NCI-H2171 treated with DMSO at 0.1 percent for 48 hours (cell line): ENCODE measurements at places on chromosomes 12 and 14.

- no peak for DNase-seq
Observed at GRCh38 chr14:93086441-93087055, 29.2 kb downstream of the ITPK1 start.

- DNase-seq = no peak
Observed at GRCh38 chr14:97945631-97946030, 1148.4 kb downstream of the VRK1 start.

DNA sequence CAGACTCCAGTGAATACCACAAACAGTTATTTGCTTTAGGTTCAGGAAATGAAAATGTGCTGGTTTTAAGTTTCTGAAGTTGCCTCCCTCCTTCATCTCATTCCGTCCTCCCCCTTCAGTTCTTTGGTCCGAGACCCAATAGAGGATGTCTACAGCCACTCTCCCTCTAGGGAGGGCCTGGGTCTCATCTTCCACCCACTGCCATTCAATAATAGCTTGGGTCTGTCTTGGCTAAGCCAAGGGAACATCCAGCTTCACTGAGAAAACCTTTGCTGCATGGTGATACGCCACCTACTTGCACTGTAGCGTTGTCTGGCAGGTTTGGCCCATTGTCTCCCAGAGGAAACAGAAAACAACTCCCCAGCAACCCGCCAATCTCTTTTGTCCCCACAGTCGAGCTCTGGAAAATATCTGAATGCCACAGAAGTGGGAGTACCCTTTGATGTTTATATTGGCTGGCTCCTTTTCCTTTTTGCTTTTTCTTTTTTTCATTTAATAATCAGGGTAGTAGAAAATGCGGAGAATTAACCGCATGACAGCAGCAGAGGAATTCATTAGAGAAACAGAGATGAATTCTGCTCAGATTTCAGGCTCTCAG lies 380.1 kb downstream of the RAD51B start:
- no peak for DNase-seq

GRCh38 chr12:30788754-30789153 lies 34.0 kb upstream of the CAPRIN2 start:
- DNase-seq = no peak

- no peak for DNase-seq
Observed at GRCh38 chr14:68405961-68406360, 386.9 kb downstream of the ZFP36L1 start.

DNA sequence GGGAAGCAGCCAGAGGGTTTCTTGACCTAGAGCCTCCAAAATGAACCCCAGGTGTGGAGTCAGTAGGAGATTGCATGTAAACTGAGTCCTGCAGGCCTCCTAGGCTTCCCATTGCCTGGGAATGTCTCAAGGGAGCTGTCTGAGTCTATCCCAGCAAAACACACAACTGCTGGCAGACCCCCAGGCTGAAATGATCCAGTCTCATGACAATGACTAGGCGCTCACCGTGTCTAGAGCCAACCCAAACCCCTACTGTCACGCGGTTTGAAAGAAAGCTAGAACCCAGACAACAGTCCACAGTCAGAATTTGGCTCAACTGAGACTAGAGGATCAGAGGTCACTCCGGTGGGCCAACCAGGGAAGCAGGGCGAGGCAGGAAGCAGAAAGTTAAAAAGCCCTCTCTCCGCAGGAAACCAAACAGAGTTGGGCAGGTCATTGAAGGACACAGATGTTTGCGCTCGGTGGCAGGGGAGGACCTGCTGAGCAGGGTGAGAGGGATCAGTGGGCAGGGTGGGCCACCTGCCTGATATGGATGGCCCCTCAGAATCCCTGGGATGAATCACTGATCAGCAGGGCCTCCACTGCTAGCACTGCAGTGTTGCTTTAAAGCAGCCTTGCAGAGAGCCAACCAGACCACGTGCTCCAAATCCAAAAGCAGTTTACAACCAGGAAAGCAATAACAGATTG lies 23.8 kb downstream of the ACTN1 start:
- DNase-seq = no peak

DNA sequence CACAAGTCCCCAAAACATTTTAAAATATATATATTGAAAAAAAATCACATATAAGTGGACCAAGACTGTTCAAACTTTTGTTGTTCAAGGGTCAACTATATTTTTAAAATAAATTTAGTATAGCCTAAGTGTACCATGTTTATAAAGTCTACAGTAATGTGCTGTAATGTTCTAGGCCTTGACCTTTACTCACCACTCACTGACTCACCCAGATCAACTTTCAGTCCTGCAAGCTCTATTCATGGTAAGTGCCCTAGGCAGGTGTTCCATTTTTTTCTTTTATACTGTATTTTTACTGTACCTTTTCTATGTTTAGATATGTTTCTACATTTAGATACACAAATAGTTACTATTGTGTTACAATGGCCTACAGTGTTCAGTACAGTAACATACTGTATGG lies 23.4 kb upstream of the TMTC1 start:
- no peak for DNase-seq

DNA sequence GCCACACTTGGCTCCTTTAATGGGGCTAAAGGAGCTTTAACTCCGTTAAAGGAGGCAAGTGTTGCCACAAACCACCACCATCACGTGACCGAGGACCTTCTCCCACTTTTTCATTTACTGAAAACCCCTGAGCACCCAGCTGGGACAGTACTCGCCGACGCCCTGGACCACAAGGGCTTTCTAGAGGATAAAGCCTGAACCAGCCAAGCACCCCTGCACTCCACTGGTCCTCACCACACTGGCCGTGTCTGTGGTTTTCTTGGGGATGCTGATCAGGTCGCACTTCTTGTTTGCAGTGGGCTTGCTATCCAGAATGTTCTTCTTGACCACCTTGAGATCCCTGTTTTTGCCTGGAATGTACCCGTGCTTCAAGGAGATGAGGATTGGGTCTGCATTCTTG lies 14.7 kb upstream of the SELPLG start:
- DNase-seq = no peak

DNA sequence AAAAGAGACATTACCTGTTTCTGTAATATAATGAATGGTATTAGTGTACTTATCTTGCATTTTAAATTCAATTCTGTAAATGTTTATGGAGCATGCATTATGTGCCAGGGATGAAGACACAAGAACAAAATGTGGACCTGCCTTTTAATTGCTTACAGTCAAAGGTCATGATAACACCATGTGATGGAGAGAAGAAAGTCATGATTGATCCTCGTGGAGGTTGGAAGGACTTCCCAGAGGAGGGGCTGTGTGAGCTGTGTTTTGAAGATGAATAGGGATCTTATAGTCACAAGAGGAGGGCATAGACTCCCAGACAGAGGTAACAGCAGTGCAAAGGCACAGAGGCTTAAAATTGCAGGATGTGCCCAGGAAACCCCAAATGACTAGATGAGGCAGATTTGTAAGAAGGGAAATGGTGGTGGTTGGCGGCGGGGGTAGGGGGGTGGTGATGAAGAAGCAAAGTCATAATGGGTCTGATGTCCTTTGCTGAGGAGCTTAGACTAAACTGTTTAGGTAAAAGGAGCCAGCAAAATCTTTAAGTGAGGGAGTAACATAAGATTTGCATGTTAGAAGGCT lies 151.5 kb downstream of the PRKCH start:
- DNase-seq = no peak

GRCh38 chr12:27650011-27650410 lies 46.2 kb upstream of the REP15 start:
- no peak for DNase-seq

- no peak for DNase-seq
Observed at GRCh38 chr12:22014783-22015144, 31.3 kb upstream of the CMAS start.

GRCh38 chr14:87908550-87908949 lies 84.4 kb downstream of the GALC start:
- DNase-seq = no peak

DNA sequence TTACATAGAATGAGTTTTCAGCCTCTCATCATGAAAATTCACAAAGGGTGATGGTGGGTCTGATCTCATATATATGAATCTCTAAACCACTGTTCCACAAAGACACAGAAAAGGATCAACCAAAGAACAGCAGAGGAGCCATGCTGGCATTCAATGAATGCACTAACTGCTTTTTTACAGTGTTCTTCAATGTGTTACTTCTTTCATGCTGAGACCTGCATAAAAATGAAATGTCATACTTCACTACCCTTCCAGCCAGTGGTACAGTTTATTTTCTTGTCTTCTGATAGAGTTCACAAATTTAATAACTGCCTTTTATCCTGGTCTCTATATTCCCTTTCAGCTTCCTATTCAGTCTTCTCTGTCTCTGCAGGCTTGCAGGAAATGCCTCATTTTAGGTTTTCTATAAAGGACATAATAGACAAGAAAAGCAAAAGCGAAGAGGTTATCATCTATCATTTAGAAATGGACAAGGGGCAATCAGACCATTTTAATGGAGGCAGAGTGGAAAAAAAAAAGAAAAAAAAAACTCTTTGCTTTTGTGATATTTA lies 836.7 kb upstream of the FOXG1 start:
- no peak for DNase-seq

- peak; percentile 27 for DNase-seq
Observed at GRCh38 chr14:64089920-64090319, 204.3 kb downstream of the ESR2 start.

GRCh38 chr14:22200977-22201605 lies 387.9 kb downstream of the DAD1 start:
- peak; percentile 79 for DNase-seq

DNA sequence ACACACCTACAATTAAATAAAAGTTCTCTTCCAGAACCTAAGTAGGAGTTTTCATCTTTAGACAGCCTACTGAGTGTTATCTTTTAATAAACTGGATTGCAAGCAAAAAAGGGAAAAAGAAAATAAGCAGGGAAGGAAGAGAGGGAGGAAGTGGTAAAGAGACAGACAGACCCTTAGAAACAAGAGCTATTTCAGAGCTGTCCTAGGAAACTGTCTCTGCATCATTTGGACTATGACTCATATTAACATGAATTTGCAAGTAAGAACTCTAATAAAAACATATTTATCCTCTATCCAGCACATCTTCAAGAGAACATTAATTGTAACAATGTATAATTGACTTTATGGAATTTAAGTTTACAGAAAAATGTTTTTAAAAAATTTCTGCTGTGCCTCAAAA lies 438.8 kb upstream of the USP15 start:
- DNase-seq = no peak

- no peak for DNase-seq
Observed at GRCh38 chr12:124392667-124393413, 97.9 kb downstream of the RFLNA start.

- DNase-seq = no peak
Observed at GRCh38 chr14:49966304-49966809, 73.5 kb downstream of the ARF6 start.

DNA sequence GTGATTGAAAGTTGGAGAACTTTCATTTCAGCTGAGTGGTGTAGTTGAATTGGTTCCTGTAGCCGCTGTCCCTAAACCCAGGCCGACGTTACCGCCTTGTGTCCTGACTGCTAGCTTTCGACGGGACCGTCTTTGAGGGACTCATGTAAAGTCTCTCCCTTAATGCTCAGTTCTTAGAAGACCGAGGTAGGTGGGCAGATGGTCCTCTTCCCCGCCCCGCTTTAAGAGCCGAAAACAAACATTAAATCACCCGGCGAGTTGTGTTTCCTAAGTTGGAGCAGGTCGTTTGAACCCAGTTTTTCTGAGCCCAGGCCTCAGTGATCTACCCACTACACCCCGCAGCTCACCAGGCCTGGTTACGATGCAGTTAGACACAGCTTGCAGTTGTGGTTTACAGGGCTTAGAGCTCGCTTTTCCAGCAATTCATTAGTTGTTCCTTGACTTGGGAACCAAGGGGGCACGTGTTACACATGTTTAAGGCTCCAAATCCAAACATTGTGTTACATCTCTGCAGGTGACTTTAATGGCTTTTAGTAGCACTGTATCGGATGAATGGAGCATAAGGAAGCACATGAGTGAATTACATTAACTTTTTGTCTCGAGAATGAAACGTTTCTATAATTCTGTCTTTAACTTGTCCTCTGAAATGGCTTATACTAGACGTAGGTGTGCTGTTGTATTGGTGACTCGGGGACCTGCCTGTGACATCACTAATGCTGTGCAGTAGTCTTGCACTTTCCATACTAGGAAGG lies 790 bp downstream of the NEDD1 start:
- DNase-seq = peak; percentile 28

DNA sequence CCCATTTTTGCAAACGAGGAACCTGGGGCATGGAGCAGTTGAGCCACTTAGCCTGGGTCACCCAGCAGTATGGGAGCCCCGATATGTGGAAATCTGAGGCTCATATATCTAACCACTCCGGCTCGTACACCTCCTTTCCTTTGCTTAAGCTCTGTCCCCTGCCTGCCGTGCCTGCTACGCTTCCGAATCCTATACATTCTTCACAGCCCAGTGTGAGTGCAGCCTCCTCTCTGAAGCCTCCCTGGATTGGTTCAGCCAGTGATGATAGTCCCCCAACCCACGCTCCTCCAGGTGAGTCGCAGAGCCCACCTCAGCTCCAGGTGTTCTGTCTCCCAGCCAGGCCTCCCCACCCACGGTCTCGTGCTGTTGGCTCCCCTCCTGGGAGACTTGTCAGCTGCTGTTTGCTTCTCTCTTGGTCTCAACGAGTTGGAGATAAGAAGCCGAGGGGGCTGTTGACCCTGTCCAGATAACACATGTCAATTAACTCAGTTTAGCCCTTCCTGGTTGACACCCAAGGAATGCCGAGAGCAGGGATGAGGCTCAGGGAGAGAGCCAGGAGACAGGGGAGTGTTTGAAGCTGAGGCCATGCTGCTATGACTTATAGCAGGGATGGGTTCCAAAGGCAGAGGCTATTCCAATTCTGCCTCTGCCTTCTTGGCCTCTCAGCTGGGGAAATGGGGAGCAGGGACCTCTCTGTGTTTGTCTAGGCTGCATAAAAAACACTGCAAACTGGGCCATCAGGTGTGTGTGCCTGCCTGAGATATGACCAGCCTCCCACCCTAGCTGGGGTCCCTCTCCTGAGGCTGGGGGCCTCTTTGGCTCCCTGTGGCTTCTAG lies 19.0 kb downstream of the SDSL start:
- DNase-seq = no peak

DNA sequence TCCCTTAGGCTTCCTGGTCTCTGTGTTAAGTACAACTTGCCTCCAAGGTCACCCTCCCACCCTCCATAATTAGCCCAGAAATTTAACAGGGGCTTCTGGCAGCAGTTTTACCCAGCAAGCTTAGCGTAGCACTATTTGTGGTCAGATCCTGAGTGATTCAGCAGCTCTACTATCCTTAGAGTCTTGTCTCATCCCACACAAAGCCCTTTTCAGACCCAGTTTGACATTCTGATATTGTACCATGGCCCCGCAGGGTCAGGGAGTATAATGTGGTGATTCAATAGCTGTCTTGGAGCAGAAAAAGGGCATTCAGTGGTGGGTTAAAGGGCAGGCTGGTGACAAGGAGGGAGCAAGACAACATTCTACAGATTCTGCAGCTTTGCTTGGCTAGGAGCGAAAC lies 153.8 kb upstream of the DDHD1 start:
- no peak for DNase-seq

- no peak for DNase-seq
Observed at GRCh38 chr14:25042362-25043299, 7.3 kb downstream of the STXBP6 start.
